AG09319 (cell line): ENCODE measurements at places on chromosomes 5 and 9.

- DNase-seq: no peak
Measured at GRCh38 chr5:154878642-154879335, 20.4 kb downstream of the CNOT8 start.

DNA sequence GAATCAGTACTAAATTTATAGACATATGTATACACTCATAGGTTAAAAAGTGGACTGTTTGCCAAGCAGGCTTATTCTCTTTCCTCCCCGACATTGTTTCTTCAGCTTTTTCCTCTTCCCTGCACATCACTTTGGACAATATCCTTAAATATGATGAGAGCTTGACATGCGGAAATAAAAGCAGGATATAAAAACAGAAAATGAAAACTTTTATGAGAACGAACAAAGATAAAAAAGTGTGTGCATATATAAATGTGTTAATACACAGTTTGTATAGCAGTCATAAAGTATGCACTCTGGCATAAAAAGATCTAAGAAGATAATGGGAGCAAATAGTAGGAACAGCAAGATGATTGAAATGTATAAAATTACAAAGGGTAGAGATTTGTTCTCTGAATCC is 86.4 kb upstream of the IFNE start:
- DNase-seq: no peak

DNA sequence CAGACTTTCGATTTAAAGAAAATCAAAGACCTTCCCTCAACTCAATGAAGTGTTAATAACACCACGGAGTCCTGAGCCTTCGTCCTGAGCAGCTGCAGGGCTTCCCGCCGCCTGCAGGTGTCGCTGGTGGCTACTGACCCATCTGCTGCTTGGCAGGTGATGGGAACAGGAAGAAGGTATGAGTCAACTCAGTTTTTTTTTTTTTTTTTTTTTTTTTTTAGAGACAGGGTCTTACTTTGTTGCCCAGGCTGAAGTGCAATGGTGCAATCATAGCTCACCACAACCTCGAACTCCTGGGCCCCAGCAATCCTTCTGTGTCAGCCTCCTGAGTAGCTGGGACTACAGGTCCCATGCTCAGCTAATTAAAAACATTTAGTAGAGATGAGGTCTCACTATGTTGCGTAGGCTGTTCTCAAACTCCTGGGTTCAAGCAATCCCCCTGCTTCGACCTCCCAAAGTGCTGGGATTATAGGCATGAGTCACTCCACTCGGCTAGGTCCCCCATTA is 185.7 kb upstream of the IL12B start:
- DNase-seq: no peak

- DNase-seq: no peak
Measured at GRCh38 chr9:114538241-114538640, 33.0 kb upstream of the WHRN start.

- DNase-seq: peak; percentile 38
Measured at GRCh38 chr5:98774192-98775033, 950 bp downstream of the RGMB start.

GRCh38 chr5:142221091-142221860 is 103.5 kb downstream of the SPRY4 start:
- no peak for DNase-seq

DNA sequence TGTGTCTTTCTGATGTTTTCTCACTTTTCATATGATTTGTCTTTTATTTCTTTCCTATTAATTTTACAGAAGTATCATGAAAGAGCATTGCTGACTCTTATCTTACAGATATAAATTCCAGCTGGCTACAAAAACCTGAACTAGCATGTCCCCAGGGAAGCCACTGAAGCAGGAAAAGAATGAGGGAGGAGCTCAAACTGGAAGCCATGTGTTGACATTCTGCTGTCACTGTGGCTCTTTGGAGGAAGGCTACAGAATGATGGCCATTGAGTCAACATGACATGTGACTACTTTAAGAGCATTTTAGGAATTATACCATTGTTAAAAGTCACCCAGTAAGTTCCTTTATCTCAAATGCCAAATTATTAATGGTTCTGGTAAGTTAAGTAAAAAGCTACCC is 638.3 kb upstream of the DMAC1 start:
- DNase-seq: no peak

GRCh38 chr5:94268226-94268625 is 350.2 kb downstream of the KIAA0825 start:
- no peak for DNase-seq

DNA sequence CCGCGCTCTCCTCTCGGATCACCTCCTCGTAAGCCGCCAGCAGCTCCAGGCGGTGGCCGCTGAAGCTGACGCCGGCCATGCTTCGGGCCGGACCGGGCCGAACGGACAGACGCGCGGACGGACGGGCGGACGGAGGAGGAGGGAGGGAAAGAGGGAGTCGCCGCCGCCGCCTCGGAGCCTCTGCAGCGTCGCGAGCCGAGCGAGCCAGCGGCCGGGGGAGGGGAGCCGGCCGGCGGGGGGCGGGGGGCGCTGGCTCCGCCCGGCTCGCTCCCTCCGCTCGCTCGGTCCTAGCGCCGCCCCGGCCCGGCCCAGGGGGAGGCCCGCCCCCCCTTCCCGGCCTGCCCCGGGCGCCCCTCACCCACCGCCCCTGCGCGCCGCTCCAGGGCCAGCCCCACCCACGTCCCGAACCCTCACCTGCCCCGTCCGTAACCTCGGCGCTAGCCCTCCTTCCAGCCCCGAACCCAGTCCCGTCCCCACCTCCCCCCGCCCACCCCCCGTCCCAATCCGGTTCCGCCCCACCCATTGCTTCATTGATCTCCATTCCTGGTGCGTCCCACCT is at the start of gene DBN1:
Gene DBN1 (minus strand): TSS at position 192 of the 559 bp plus-strand sequence. CDS start 113 bp downstream, at position 79.
- no peak for DNase-seq

DNA sequence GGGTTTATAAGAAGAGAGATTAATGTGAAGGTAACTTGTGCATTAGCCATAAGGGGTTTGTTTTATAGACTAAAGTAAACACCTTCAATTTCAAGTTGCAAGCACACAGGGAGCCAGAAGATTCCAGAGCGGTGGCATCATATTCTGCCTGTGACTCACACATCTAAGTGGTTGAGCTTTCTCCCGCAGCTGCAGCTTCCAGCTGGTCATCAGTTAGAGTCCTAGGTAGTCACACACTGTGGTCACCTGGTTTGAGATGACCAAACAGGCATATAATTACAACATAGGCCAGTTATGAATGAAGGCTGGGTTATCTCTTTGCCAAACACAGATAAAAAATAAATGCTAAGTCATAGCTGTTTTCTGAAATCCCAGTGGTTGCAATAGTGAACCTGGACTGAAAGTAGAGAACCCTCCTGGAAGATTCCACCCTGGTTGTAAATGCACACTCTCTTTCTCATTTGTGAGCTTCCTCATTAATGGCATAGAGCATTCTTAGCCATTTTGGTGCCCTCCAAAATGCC is 171.3 kb downstream of the GDNF start:
- DNase-seq: peak; percentile 70

- DNase-seq: peak; percentile 68
Measured at GRCh38 chr9:107739601-107740082, 250.1 kb upstream of the KLF4 start.

GRCh38 chr9:20526500-20527319 is 95.6 kb downstream of the MLLT3 start:
- DNase-seq: no peak

GRCh38 chr5:97133101-97133500 is 9.3 kb downstream of the LIX1 start:
- DNase-seq: no peak

- DNase-seq: no peak
Measured at GRCh38 chr5:1514027-1514818, 9.5 kb downstream of the LPCAT1 start.

GRCh38 chr5:102596113-102596512 is 97.3 kb upstream of the SLCO6A1 start:
- no peak for DNase-seq

GRCh38 chr9:34337403-34337802 is 8.0 kb downstream of the NUDT2 start:
- no peak for DNase-seq

GRCh38 chr5:161094411-161094810 is 242.4 kb upstream of the ATP10B start:
- no peak for DNase-seq

- no peak for DNase-seq
Measured at GRCh38 chr9:121464968-121465367, 34.7 kb downstream of the GGTA1 start.

DNA sequence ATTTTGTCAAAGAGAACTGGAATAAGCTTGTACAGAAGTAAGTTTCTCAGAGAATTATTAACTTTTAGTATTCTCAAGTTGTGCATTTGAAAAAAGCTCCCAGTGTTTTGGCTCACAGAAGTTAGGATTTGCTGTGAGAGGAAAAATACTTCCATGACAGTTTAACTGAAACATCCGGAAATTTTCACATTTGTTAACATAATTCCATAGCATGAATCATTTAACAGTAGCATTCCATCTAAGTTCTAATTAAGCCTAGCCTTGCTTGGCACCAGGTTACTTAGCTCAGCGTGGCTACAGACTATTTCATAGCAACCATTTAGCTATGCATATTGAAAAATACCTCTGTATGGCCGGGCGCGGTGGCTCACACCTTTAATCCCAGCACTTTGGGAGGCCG is 90.8 kb downstream of the LNPEP start:
- no peak for DNase-seq

GRCh38 chr5:122702524-122702875 is 72.4 kb upstream of the SNX2 start:
- no peak for DNase-seq

DNA sequence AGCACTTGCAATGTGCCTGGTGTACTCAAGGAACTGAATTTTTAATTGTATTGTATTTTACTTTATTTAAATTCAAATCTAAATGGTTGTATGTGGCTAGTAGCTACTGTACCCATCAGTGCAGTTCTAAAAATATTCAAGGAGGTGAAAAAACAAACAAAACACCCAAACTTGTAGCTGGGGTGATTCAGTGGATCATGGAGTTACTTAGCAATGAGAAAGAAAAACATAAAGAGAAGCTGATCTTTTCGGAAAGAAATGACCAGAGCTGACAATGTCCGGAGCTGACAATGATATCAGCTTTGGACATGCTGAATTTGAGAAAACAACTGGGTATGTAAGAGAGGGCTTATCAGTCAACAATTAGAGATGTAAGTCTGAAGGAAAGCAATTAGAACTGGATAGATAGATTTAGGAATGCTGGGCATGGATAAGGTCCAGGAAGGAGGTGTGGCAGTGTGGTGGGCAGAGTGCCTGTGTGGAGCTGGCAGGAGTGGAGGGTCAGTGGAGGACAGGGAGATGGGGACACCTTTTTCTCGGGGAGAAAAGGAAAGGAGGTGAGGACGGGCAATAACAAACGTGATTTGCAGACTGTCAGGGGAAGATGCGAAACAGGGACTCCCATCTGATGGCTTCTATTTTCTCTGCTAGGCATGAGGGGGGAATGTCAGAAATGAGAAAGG is 113.2 kb downstream of the DCP2 start:
- no peak for DNase-seq

GRCh38 chr9:4421847-4422246 is 68.4 kb upstream of the SLC1A1 start:
- DNase-seq: no peak

- no peak for DNase-seq
Measured at GRCh38 chr9:22992780-22993179, 546.2 kb downstream of the DMRTA1 start.
